ENCODE measurements at places on chromosomes 1 and 21.
A peak's percentile ranks its signal among the peaks of the same experiment; 100 is the strongest.

- no peak for DNase-seq
These were observed 30.0 kb upstream of the SDE2 start for GRCh38 chr1:226029093-226029496.

DNA sequence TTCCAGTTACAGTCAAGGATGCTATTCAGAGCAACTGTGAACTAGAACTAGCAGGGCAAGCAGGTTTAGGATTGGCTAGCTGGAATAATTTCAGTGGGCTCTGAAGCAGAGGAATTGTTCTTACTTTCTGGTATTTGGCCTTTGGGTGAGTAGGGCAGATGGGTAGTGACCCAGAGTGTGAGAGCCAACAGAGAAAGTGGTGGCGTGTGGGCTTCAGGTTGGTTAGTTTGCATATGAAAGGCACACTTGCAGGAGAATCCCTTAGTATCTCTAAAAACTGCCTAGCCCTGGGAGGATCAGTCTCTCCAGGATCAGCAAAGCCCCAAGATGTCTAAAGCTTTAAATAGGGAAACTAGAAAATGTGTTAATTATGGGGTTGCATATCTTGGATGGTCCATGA, 67.6 kb upstream of the LRRC8B start:
- DNase-seq = no peak

DNA sequence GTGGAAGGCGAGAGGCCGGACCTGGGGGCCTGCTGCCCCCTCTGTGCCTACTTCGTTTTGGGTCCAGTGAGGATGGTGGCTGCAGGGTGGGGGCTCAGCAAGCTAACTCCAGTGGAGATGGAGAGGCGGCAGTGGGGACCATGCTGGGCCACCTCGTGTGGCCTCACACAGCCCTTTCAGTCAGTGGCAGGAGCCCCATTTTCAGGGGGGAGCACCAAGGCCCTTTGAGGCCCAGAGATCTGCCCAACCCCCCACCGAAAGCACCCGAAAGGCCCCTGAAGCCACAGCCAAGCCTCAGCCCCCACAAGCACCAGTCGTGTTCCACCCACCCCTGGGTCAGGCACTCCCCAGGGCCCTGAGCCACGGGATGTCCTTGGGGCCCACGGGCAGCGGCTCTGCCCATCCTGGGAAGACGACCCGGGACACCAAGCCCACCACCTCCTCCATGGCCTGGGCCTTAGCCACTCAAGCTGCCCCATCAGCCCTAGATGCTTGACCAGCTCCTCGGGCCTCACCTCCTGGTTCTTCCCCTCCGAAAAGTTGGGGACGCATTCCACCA, 345 bp downstream of the FTCD start:
- no peak for DNase-seq

DNA sequence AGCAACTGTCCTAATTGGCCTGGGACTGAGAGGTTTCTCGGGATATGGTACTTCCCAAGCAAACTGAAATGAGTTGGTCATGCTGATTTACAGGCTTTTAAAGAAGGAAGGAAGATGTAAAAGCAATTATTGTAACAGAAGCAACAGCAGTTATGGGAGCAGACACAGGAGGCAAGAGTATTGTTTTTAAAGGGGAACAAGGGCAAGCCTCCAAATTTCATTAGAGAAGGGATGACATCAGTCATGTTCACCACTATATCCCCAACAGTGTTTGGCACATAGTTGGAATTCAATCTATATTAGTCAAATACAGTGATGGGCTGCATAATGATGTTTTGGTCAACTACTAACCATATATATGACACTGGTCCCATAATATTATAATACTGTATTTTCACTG, 46.0 kb upstream of the JUN start:
- no peak for DNase-seq

DNA sequence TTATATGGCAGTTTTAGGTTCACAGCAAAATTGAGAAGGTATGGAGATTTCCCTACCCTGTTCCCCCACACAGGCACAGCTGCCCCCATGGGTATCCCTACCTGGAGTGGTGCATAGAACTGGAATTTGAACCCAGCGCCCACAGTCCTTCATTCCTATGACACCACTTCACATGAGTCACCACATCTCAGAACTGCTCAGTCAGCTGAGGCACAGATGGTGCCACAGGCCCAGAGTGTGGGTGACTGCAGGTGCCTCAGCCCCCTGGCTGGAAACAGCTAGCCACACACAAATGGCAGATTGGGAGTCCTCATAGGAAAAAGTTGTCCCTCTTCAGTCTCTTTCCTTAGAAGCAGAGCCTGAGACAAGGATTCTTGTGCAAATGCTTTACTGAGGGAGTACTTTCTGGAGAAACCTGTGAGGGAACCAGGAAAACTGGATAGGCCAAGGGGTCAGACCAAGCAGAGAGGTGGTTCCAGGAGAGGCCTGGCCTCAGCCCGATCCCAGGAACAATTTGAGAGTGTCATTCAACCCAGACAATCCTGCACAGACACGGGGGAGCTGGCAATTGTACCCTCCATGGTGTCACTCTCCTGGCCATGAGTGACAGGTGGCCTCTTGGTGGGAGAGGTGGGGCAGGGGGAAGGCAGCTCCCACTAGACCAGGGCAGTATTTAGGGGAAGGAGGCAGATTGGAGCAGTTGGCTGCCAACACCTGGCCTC, 6.9 kb downstream of the PLA2G2D start:
- DNase-seq = peak; percentile 85

DNA sequence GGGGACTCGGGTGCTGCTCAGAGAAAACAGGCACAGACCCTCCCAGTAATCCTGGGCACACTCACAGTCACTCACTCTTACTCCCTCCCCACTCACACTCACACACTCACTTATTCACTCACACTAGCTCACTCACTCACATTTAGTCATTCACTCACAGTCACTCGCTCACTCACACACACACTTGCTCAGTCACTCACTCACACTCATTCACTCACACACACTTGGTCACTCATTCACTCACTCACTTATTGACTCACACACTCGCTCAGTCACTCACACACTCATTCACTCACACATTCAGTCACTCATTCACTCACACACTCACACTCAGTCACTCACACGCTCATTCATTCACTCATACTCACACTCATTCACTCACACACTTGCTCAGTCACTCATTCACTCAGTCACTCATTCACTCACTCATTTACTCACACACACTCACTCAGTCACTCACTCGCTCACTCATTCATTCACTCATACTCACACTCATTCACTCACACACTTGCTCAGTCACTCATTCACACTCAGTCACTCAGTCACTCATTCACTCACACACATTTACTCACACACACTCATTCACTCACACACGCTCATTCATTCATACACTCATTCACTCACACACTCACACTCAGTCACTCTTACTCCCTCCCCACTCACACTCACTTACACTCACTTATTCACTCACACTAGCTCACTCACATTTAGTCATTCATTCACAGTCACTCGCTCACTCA, 164.2 kb upstream of the C1orf174 start:
- no peak for DNase-seq

GRCh38 chr21:44082648-44083440, 24.4 kb upstream of the PWP2 start:
- DNase-seq = no peak

- peak; percentile 44 for DNase-seq
These were observed 61.0 kb downstream of the WDR4 start for GRCh38 chr21:42818328-42818749.

GRCh38 chr1:212665241-212666115, 34.2 kb downstream of the BATF3 start:
- DNase-seq = peak; percentile 55

DNA sequence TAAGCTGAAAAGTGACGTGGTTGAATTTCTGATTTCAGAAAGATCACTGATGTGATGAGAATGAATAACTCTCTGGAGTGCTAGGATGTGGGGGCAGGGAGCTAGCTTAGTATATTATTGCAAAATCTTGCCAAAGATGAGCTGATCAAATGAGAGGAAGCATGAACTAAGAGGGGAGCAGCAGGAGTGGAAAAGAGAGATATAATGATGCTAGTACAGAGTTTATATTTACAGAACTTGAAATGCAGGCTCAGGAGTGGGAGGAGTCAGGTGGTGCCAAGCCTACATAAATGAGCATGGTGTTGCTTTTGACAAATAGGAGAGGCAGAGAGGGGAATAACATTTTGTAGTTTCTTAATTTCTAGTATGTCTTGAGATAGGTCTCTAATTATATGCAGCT, 38.1 kb upstream of the NBL1 start:
- no peak for DNase-seq

DNA sequence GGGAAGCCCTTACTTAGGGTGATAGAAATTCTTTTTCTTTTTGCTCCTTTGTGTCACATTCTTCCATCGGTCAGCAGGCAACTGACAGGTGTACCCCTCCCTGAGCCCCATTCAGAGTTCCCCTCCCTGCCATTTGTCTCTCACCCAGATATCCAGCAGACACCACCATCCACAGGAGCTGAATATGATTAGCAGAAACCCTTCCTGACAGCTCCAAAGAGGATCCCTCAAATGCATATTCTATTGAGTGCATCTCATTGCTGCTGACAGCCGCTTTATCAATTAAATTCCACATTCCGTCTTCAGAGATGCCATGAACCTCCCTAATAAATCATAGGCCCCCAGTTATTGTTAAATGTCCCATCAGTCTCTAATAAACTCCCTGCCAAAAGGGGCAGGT, 6.1 kb upstream of the DDX20 start:
- DNase-seq = no peak

GRCh38 chr21:17794518-17795145, 24.5 kb downstream of the C21orf91 start:
- DNase-seq = no peak

- DNase-seq = no peak
These were observed 558.1 kb downstream of the AGBL4 start for GRCh38 chr1:49465486-49466185.

DNA sequence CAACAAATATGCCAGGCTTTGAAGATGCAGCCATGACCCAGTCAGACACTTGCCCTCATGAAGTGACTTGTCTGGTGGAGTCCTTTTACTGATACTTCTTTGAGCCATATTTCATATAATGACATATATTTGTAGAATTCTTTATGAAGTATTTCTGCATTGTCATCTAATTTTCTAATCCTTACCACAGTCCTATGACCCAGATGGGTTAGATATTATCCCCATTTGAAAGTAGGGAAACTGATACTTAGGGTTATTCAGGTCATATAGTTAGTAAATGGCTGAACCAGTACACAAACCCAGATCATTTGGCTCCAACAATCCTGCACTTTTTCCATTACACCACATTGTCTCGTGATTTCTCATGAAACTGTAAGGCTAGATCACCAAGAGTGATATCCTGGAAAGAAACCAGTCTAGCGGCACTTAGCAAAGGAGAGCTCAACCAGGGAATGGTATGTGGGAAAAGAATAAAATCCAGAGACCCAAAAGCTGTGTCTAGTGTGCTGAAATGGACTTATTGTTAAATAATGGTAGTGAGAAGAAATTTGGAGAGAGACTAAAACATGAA, 49.6 kb downstream of the ZFYVE9 start:
- DNase-seq = no peak

GRCh38 chr1:8625491-8625890, 191.9 kb downstream of the RERE start:
- no peak for DNase-seq

GRCh38 chr1:169848456-169848855, 45.2 kb downstream of the SCYL3 start:
- no peak for DNase-seq

- DNase-seq = no peak
These were observed 6.3 kb downstream of the HHAT start for GRCh38 chr1:210335001-210335400.

DNA sequence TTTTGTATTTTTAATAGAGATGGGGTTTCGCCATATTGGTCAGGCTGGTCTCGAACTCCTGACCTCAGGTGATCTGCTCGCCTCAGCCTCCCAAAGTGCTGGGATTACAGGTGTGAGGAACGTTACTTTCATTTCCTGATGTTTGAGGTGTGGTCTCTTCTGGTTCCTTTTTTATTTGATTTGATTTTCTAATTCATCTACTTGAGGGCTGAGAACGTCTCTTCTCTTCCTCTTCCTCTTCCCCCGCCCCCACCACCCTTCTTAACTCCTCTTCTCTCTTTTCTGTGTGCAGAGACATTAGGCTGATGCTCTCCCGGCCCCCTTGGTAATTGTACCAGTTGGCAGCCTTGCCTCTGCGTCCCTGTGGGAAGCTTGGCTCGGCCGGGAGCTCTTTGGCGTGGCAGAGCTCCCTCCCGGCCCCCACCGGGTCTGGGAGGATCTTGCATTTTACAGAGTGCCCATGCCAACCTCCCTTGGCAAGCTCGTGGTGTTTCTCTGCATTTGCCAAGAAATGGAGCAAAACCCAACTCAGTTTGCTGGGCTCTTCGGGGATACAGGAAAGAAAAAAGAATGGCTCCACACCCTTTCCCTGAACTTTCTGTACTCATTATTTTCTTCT, 19.9 kb downstream of the CRYAA start:
- no peak for DNase-seq

DNA sequence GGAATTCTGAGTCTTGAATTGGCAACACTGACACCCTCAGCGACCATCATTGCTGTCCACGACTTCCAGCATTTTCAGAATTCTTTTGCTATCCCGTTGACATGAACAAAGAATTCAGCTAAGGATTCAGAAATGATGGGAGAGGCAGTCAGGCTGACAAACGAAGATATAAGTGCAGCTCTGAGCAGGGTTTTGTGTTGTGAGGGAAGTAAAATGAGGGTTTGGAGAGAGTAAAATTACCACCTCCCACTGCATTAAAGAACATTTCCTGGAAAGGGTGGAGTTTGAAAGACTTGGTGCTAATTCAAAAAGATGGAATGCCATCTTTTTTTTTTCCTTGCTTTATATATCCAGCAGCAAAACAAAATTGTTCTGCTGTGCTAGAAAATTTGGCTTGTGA, 4.9 kb upstream of the ELK4 start:
- no peak for DNase-seq

GRCh38 chr1:175182201-175182746, 10.3 kb downstream of the KIAA0040 start:
- DNase-seq = no peak

- DNase-seq = no peak
These were observed 373.8 kb downstream of the TGFB2 start for GRCh38 chr1:218718977-218719376.

GRCh38 chr1:213251972-213252371, 200.9 kb downstream of the RPS6KC1 start:
- DNase-seq = peak; percentile 4

GRCh38 chr1:19469004-19469403, 16.3 kb downstream of the CAPZB start:
- no peak for DNase-seq

Data from NCI-H524 (cell line).